ENCODE measurements at places on chromosomes 1 and 21.

DNA sequence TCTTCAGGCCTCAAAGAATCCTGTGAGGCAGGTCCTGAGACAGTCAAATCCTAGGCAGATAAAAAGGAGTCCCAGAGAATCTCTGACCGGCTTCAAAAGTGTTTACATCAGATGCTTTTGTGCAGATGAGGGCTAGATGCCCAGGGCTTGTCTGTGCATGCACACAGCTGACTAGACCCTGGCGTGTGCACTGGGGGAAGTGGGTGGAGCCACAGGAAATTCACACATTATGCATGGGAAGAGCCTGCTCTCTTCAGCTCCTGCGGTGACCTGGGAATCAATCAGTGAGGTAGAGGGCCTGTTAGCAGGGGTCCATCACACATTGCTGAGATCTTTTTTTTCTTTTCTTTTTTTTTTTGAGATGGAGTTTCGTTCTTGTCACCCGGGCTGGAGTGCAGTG lies 36.6 kb upstream of the NHLH2 start:
- no peak for ATAC-seq

DNA sequence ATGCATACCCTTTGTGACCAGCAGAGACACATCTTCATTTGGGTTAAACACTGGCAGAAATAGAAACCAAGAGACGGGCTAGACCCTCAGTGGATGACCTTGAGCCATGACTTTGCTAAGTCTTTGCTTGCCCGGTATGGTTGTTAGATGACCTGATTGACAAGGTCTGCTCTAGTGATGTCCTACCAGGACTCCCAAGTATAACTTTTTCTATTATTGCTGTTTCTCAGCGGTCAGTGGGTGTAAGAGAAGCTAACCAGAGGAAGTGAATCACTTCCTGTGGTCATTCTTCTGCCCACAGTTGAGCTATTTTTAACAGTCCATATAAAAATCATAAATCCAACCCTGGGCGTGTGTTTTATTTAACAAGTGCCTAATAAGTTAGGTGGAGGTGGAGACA lies 126.2 kb upstream of the ETS2 start:
- no peak for ATAC-seq

GRCh38 chr1:247054992-247055415 lies 23.6 kb downstream of the ZNF670 start:
- no peak for ATAC-seq

DNA sequence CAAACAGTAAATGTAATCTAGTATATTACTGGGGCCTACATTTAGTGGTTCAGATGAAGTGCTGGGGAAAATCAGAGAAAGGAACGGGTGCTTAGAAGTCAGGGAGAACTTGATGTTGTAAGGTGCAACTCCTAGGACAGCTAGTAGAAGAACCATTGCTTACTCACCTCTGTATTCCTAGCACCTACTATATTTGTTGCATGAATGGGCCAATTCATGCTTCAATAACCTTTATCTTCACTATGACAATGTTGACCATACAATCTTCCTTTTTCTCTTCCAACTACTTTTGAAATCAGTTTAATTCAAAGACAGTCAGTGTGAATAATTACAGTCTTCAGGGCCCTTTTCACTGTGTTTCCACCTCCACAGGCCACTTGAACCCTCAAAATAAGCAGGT lies 125.0 kb upstream of the DMRTA2 start:
- ATAC-seq, result no peak

DNA sequence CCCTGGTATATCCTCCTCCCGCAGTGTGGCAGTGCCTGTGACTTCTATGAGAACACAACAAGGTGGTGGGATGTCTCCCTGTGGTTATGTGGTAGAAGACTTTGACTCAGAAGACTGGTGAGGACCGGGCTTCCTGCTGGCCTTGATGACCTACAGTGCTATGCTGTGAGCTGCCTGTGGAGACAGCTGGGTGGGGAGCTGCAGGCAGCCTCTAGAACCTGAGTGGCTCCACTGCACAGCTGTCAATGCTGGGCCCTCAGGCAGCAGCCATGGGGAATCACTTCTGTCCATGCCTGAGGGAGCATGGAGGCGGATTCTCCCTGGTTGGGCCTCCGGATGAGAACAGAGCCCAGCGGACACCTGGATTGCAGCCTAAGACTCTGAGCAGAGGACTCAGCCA lies 14.9 kb downstream of the SLC1A7 start:
- ATAC-seq, result no peak

DNA sequence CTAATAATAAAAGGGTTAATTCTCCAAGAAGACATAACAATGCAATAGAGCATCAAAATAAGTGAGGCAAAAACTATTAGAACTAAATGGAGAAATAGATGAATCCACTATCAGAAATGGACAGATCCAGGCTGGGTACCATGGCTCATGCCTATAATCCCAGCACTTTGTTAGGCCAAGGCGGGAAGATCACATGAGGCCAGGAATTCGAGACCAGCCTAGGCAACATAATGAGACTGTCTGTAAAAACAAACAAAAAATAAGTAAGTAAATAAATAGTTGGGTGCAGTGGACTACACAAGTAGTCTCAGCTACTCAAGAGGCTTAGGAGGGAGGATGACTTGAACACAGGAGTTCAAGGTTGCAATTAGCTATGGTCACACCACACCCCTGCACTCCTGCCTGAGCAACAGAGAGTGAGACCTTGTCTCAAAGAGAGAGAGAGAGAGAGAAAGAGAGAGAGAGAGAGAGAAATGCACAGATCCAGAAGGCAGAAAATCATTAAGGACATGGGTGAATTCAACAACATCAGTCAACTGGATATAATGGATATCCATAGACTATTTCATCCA lies 12.3 kb downstream of the FRRS1 start:
- ATAC-seq, result no peak

GRCh38 chr21:31184459-31184858 lies 146.2 kb upstream of the KRTAP19-8 start:
- peak; percentile 54 for ATAC-seq

- no peak for ATAC-seq
Observed at GRCh38 chr21:30434033-30434631, 4.1 kb downstream of the KRTAP13-4 start.

Data from activated CD4-positive, CD25-positive, alpha-beta regulatory T cell treated with anti-CD3 and anti-CD28 coated beads, Interleukin-2, amount 50 U/mL, for 24 hours (primary cell).